ENCODE measurements at places on chromosomes 7 and 10.

- DNase-seq = no peak
These were observed 10.1 kb upstream of the GDF10 start for GRCh38 chr10:47289921-47290320.

DNA sequence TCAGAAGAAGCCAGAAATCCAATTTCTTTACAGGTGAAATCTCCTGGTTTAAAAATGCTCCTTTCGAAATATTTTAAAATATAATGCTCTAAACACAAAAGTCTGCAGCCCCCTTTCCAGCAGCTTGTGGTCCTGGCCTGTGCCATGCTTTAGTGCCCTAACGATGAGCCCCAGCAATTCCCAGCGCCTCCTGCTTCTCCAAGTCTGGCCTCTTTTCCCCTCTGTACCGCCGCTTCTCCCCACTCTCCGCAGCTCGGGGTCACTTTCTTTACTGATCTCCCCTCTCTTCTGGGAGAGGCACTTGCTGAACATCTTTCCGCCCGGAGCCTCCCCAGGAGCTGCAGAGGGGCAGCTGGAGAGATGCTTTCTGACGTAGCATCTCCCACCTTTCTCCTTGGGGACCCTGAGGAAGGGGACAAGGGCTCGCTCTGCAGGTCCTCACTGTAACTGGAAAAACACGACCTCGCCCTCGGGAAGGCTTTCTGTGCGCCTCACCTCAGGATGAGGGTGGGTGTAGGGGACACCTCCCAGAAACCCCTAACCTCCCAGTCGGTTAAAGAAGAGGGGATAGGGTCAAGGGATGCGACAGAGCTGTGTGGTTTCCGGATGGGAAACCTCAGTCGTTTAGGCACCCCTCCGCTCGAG lies 565 bp upstream of the INA start:
- no peak for DNase-seq

DNA sequence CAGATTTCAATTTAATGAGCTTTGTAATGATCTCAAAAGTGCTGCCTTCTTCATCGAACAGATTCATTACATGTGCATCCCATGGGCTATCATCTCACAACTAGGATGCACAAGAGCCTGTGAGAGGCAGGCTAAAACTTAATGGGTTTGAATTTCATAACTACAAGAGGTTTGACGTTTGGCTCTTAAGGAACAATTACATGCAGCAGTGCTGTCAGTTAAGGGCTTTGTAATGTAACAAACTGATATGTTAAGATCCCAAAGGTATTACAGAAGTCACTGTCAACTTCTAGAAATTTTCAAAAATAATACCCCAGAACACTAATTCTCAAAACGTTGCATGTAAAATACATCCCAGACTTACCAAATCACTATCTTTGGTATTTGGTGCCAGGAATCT lies 33.2 kb downstream of the KIF20B start:
- DNase-seq = no peak

GRCh38 chr10:81603106-81603620 lies 271.8 kb upstream of the NRG3 start:
- no peak for DNase-seq

- DNase-seq = no peak
These were observed 19.0 kb upstream of the GALNTL5 start for GRCh38 chr7:151937286-151937685.

GRCh38 chr10:31789555-31789954 lies 139.1 kb downstream of the ARHGAP12 start:
- DNase-seq = peak; percentile 48

- DNase-seq = no peak
These were observed 68.7 kb upstream of the KLF6 start for GRCh38 chr10:3853547-3854303.

DNA sequence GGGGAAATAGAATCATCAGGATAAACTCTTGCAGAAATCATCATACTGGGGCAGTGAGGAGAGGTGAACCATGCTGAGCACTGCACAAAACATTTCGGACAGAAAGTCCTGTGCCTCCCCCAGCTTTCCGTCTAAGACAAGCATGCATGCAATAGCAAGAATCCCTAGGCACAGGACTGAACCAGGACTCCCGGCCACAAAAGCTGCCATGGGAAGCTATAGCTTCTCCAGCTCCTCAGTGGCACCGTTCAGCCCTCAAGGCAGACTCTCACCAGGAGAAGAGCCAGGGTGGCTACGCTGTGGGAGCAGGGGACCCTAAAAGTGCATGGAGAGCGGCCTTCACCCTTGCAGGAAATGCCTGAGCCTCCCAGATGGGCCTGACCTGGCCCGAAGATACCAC lies 70.8 kb downstream of the ASB13 start:
- no peak for DNase-seq

- no peak for DNase-seq
These were observed 34.0 kb downstream of the DNAJB12 start for GRCh38 chr10:72320676-72321247.

- no peak for DNase-seq
These were observed 326.8 kb upstream of the NRG3 start for GRCh38 chr10:81548160-81548559.

DNA sequence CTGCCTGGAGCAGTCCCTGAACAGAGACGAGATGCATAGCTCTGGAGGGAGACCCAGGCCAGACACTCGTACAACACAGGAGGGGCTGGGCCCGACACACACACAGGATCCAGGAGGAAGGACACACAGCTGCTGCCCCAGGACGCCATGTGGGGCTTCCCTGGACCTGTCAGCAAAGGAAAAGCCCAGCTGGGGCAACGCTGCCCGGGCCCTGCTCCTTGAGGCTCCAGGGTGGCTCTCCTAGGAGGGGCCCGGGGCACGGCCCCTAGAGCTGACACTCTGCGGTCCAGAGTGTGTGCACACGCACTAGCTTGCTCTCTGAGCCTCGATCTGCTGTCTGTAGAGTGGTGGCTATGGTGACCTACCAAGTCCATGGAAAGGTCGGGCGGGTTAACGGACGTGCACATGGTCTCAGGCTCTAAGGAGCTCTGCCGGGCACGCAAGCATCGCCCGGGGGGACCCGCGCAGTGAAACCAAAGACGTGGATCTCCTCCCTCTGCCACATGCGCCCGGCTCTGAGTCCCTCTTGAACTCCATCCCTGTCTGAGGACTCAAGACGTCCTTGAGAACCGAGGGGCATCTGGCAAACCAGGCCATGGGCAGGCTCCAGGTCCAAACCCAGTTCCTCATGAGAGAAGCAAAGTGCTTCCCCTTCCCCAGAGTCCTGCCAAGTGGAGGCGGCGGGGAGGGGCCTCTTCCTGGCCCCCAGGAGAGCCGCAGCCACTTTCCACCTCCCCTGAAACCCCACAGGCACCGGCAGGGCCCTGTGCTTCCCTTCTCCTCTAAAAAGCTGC lies 279.0 kb downstream of the ELFN1 start:
- DNase-seq = no peak

DNA sequence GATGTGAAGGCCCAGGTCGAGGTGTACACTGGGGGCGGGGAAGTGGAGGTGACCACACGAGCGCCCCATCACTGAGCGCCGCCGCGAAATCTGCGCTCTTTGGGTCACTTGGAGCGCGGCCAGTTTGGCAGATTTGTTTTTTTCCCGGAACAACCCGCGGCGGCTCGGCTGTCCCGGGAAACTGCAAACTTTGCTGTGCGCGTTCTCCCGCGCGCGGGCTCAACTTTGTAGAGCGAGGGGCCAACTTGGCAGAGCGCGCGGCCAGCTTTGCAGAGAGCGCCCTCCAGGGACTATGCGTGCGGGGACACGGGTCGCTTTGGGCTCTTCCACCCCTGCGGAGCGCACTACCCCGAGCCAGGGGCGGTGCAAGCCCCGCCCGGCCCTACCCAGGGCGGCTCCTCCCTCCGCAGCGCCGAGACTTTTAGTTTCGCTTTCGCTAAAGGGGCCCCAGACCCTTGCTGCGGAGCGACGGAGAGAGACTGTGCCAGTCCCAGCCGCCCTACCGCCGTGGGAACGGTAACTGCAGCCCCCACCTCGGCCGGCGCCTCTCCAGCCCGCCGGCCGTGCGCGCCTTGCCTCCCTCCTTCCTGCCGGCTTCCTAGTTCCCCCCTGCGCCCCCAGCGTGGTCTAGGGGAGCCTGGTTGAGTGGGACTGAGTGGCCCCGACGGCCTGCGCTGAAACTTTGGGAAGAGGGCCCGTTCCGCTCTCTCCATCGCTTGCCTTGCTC lies at the start of gene CASP7:
TSS of gene CASP7 (plus strand) at position 450 of the 727 bp plus-strand sequence. CDS start 17,582 bp downstream, outside the sequence.
- DNase-seq = peak; percentile 78

- DNase-seq = peak; percentile 1
These were observed 179.3 kb downstream of the TFEC start for GRCh38 chr7:115851291-115851690.

GRCh38 chr7:32516551-32517100 lies 21.3 kb downstream of the AVL9 start:
- no peak for DNase-seq

DNA sequence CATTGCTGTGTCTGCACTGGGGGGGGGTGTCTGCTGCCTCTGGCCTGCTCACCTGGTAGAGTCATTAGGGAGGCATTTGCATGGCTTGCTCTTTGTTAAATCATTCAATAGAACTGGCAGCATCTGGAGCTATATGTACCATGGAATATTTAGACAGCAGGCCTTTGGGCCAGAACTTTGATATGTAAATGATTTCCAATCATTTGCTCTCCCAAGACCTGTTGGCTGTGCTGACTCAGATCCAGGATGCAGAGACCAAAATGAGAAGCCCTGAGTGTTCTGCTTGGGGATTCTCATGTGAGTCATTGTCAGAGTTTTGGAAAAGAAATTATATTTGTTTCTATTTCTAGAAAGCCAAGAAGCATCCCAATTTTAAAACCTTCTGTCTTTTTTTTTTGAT lies 257.6 kb upstream of the IGFBP3 start:
- no peak for DNase-seq

- no peak for DNase-seq
These were observed 4.6 kb upstream of the C10orf95 start for GRCh38 chr10:102455893-102456471.

DNA sequence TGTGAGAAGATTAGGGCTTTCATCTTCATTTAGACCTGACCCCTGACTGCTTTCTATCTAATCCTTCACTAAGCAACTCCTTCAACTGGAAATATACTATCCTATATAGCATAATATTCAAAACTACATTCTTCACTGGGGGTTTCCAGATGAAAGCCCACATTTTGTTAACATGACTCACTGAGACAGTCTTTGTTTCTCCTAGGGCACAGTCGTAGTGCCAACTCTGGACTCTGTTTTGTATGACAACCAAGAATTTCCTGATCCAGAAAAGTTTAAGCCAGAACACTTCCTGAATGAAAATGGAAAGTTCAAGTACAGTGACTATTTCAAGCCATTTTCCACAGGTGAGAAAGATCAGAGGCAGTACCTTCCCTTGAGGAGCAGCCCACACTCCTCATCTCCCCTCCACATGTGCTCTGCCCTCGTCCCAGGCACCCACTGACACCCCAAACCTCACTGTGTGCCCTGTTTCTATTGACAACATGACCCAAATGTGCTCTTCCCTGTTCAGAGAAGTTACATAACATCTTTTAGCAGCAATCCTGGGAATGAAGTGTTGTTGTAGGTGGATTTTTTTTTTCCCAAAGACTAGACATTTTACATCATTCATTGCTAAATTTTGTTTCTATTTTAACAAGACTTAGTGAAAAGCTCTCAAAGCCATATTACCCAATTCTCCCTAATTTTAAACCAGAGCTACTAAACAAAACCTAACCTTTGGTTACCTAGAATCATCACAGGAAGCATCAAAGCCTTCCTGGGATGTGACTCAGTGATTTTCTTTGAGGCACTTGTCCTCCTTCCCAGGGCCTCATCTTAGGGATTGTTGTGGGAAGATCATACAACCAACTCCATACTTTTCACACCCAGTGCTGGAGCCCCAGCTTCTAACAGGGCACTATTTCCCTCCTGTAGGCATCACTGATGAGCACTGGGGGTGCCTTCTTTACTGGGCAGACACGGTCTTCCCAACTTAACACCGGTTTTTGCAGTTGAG lies 10.7 kb downstream of the CYP2E1 start:
- DNase-seq = no peak

DNA sequence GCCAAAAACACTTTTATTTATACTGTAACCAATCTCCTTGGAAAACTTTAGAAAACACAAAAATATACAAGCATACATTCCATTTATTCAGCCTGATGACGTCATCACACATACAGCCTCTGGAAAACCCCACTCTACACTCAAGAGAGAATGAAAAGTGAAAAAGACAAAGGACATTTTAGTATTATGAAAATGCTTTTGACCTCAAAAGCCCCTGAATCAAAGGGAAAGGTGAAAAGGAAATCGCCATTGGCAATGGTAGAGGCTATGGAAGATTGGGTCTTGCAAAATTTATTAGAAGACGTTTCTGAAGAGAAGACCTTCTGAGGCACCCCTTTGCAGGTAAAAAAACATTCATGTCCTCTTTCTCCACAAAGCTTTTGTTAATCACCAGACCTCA lies 82.9 kb upstream of the STRIP2 start:
- DNase-seq = no peak

GRCh38 chr7:46791188-46791587 lies 790.7 kb downstream of the TNS3 start:
- DNase-seq = no peak

DNA sequence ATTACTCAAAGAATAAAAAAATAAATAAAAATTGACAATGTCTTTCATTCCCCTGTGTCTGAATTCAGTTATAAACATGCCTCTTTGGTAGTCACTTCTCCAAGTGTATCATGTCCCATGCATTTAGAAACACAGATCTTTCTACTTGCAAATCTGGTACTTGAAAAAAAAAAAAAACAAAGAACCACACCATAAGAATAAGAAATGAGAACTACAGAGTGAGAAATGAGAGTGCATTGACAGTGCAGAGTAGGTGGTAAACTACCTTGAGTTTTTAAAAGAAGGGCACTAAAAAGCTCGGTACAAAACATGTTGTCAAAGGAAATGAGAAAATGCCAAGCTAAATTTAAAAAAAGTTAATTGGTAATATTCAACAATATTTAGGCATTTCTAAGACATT lies 123.0 kb downstream of the GPR85 start:
- DNase-seq = no peak

- peak; percentile 58 for DNase-seq
These were observed 24.7 kb downstream of the AOC1 start for GRCh38 chr7:150876817-150877526.

DNA sequence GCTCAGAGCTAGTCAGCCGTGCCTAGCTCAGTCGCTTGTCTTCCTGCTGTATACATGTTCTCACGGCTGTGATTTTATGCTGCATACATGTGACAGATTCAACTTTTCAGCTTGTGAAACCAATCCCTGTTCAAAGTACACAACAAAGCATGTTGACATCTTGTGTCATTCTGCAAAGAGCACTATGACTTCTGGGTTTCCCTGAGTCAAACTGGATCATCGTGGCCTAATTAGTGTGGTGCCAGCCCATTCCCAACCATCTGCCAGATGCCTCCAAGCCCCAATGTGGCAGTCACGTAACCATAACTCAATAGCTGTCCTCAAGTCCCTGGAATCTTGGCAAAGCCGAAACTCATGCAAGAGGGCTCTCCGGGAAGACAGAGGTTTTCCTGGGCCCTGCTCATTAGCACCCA lies 144.8 kb downstream of the MYOF start:
- no peak for DNase-seq

DNA sequence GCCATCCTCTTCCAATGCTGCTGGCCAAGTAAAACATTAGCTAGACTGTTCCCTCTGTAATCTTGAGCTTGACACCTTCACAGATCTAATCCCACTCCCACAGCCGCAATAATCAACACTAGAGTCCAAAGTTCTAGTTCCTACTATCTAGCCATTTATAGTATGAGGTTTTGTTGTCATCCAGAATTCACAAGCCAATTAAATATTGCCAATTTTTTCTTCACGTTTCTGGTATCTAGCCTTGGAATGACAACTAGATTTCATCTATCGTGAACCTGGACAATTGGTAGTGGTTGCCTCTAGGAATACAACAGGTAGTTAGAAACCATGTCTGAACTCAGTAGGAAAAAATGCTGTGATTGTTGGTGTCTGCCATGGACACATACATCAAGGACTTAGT lies 10.4 kb downstream of the WASL start:
- DNase-seq = no peak
